ENCODE measurements at places on chromosomes 2 and 18.

DNA sequence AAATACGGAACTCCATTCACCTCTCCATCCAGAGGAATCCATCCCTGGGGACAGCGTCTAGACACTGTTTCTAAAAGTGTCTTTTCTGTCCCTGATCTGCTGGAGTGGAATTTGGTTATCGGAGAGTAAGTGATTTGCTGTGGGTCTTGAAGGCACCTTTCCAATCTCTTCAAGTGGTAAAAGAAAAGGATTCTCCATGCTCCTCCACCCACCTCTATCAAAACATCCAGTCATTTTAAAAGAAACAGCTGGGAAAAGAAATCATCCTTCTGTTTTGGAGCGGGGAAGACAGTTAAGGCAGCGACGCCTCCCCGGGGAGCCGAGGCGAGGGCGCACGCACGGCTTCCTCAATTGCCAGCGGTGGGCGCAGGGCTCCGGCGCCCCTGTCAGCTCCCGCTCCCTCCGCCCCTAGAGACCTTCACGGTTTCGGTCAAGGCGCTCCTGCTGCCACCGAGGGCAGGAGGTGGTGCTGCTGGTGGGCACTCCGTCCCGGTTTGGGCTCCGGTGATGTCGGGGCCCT lies 547 bp downstream of the SLC35F5 start:
- DNase-seq = no peak

DNA sequence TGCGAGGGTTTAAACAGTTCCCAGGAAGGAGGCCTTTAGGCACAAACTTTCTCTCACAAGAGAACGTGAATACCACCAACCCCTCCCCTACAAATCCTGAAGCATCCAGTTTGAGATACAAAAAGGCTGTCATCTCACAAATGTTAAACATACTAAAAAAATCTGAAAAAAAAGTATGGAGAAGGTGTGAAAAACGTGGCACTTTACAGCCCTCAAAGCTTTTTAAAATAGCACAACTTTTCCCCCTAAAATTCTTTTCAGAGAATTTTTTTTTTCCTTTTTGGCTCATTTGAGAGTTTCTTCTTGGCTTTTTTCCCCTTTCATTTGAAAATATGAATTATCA lies 10.1 kb downstream of the ZEB2 start:
- no peak for DNase-seq

GRCh38 chr2:235325151-235325550 lies 168.7 kb upstream of the AGAP1 start:
- DNase-seq = no peak

DNA sequence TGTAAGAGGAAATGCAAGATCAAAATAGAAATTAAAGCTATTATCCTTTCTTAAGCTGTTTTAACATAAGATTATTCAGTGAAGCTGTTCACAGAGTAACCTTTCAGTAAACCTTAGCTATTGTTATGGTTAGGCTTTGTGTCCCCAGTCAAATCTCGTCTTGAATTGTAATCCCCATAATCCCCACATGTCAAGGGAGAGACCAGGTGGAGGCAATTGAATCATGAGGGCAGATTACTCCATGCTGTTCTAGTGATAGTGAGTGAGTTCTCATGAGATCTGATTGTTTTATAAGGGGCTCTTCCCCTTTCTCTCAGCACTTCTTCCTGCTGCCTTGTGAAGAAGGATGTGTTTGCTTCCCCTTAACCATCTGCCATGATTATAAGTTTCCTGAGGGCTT lies 424.4 kb downstream of the DSEL start:
- no peak for DNase-seq

DNA sequence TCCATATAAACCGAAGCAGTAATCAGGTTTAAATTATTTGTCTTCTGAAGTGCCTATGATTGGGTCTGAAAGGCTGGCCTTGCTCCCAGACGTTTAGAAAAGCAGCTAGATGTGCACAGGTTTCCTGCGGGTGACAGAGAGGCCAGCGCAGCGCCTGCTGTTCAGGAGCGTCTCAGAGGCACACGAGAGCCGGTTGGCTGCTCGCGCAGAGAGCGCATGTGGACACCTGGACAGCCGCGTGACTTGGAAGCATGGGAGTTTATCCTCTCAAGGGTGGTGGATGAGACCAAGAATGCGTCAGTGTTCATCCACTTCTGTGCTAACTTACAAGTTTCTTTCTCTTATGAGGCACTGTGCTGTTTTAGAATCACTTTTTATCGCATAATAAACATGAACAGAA lies 303.7 kb downstream of the PTGR3 start:
- no peak for DNase-seq

- DNase-seq = no peak
Measured at GRCh38 chr2:54520687-54521086, 64.6 kb downstream of the SPTBN1 start.

GRCh38 chr18:45957100-45957499 lies 10.0 kb downstream of the EPG5 start:
- no peak for DNase-seq

- DNase-seq = no peak
Measured at GRCh38 chr18:63604791-63605567, 17.8 kb downstream of the SERPINB13 start.

- no peak for DNase-seq
Measured at GRCh38 chr2:134391751-134392160, 137.9 kb downstream of the MGAT5 start.

GRCh38 chr18:8029061-8029460 lies 461.9 kb downstream of the PTPRM start:
- no peak for DNase-seq

GRCh38 chr2:149082735-149083134 lies 44.2 kb downstream of the LYPD6B start:
- DNase-seq = no peak

GRCh38 chr18:79509536-79509930 lies 113.8 kb downstream of the NFATC1 start:
- DNase-seq = no peak

DNA sequence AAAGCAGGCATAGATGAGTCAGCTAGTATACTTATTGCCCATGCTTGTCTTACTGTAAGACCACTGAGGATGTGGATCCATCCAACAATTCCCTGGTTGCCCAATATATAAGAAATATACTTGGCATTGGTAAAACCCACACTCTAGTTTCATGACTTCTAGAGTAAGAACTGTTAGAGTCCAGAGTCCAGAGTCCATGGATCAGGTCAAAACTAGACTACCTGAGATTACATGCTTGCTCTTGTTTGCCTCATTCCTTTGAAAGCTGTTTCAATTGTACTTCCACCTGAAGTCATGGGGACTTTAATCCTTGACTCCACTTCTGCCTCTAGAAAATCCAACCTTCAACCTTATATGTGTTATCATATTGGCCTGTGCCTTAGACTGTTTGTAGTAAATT lies 707.6 kb upstream of the FAM98A start:
- DNase-seq = no peak

- DNase-seq = no peak
Measured at GRCh38 chr2:30628341-30628740, 178.9 kb downstream of the CAPN13 start.

DNA sequence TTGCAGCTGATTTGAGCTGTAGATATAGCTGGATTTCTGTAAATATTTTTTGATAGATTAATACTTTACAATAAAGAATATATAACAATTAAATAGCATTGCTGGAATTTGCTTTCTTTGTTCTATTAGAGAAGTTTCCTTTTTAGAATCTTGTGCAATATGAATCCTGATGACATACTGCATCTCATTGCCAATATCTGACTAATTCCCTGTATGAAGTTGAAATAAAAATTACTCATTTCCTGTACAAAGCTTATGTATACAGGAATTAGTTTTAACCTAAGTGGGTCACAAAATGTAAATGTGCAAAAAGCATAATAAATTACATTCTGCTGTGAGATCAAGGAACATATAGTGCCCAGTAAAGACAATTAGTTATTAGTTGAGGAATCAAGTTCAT lies 72.8 kb upstream of the TMEFF2 start:
- DNase-seq = no peak

GRCh38 chr18:44777457-44778192 lies 96.9 kb downstream of the SETBP1 start:
- no peak for DNase-seq

GRCh38 chr2:238725298-238725697 lies 122.6 kb upstream of the TWIST2 start:
- DNase-seq = no peak

DNA sequence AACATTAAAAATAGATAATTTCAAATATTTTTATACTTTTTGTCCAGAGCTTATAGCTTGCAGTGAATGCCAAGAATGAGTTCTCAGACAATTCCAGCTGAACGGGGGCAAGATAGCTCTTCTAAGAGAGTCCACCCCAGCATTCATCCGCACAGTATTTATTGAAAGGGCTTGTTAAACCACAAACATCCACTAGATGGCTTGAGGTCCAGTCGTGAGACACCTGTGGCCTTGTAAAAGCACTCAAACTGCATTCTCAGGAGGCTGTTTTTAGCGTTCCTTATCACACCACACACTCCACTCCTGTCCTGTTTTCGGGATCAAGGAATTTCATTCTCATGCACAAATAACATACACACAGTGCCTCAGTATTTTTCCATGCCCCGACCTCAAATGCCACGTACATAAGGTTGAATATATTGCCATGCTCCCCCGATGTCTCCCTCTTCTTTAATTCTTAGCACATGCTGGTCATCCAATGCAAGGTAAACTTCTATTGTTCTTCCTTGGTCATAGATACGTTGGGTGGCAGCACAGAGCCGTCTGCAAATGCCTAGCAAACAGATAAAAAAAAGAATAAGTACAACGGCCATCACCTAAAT lies 47.4 kb downstream of the DNAJC10 start:
- DNase-seq = no peak

DNA sequence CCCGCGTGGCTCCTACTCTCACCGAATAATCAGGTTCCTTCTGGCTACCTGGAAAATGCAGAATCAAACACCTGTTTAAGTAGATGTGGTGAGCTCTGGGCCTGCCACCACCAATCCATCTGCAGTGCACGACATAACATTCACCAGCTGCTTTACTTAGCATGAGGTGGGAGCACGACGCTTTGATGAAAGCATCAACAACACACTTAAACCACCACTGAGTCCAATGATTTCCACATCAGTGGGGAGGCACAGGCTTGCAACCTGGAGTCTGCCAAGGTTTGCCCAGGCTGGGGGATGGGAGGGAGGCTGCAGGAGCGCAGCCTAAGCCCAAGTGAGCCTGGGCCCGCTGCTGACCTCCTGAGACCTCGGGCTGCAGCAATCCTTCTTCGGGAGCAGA lies 415.5 kb downstream of the MEIS1 start:
- DNase-seq = no peak

DNA sequence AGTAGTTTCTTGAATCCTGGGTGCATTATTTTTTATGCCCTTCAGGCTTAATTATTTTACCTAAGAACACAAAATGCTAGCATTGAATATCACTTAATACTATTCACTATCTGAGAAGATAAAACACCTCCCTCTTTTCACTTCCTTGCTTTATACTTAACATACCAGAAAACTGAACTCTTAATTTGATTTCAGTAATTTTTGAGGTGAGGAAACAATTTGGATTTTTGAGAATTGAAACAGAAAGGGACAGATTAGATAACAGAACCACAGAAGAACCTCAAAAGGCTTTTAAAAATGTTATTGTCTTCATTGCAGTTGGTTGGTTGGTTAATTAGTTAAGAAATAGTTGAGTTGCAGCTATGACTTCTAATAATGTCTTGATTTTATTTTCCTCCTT lies 69.5 kb downstream of the GPD2 start:
- no peak for DNase-seq

DNA sequence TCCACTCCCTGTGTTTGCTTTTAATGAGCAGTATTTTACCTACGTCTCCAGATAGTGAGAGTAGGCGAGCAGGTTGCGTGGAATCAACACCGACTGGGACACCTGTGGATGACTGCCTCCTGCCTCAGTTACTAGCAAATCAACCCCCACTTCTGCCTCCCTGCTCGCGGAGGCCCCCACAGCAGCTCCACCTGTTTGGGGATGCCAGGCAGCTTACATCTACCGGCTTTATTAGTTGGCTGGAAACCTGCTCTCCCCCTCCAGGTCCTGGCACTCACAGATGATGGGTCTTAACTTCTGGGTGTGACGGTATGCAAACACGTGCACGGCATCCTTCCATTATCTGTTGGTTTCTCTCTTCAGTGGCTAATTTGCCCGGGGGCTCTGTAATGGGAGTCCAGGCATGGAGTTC lies 164.4 kb upstream of the SESTD1 start:
- no peak for DNase-seq

DNA sequence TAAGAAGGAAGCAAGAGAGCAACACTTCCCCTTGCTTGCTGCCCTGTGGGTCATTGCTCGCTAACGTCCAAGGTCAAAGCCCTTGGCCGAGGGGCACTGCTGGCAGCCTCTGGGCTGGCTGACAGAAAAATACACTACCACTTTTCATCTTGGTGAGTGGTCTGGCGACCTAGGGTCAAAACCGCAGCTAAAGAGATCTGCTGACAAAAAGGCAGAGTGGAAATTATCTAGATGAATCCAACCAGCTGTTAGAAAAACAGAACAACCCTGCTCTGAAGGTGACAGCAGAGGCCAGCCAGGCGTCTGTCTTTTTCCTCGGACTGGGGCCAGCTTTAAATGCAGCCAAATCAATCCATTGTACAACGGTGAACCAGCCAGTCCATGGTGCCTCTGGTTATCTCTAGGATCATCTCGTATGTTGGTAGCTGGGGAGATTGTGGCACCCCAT lies 92.6 kb downstream of the CD8B2 start:
- no peak for DNase-seq

DNA sequence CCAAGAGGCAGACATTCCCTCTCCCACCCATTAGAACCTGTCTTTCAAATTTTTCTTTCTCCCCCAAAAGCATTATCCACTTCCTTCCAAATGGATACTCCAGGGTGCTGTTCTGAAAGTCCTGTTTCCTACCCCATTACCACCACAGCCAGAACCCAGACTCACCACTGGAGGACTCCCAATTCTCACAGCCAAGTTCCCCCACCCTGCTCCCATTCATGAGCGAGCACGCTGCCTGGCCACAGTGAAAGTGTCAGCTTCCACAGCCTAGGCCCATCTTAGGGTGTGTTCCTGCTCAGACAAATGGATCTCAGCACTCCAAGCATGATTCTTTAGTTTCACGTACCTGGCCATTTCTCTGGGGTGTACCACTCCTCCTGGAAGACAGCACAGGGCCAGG lies 3.8 kb upstream of the ANKRD53 start:
- no peak for DNase-seq

GRCh38 chr18:50374753-50375391 lies at the start of gene SKA1:
Gene SKA1, plus strand, starts transcription at chr18:50375046. Its CDS starts 785 bp downstream, at chr18:50375831.
- DNase-seq = peak; percentile 93

GRCh38 chr18:62450546-62451410 lies 72.0 kb upstream of the ZCCHC2 start:
- DNase-seq = no peak

DNA sequence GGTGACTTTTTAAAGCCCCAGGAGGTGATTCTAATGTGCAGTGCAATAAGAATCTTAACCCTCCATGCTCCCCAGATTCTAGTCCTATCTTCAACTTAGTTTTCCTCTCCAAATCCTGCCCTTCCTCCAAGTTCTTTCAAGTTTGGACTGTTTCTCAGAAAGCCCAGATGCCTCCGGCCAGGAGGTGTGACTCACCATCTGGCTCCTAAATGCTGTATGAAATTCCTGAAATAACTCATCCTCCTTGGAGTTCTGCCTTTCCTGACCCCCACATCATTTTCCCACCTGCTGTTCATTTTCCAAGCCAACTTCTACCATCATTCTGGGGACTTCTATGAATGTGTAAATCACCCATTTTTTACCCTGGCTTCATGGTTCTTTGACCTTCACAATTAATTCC lies 118.2 kb upstream of the NOL4 start:
- no peak for DNase-seq

- no peak for DNase-seq
Measured at GRCh38 chr18:59813942-59814341, 85.9 kb upstream of the PMAIP1 start.

All from hypothalamus (tissue), 51 donors.